ENCODE measurements at places on chromosomes 11 and 22. TPM values are rescaled to one million over a fixed set of nuclear protein-coding genes. Genes with fewer than 3 reads are reported as not detected.

GRCh38 chr11:44791316-44791925 is 64.7 kb downstream of the TSPAN18 start:
- H3K27me3 ChIP-seq, result no peaks in the 10 kb centered on the region
- DNase-seq, result no peak
- no peak overlapping the region for H3K27ac ChIP-seq
- no peaks in the 10 kb centered on the region for H3K36me3 ChIP-seq
- H3K4me1 ChIP-seq, result no peaks in the 10 kb centered on the region
- H3K4me3 ChIP-seq, result no peak overlapping the region

DNA sequence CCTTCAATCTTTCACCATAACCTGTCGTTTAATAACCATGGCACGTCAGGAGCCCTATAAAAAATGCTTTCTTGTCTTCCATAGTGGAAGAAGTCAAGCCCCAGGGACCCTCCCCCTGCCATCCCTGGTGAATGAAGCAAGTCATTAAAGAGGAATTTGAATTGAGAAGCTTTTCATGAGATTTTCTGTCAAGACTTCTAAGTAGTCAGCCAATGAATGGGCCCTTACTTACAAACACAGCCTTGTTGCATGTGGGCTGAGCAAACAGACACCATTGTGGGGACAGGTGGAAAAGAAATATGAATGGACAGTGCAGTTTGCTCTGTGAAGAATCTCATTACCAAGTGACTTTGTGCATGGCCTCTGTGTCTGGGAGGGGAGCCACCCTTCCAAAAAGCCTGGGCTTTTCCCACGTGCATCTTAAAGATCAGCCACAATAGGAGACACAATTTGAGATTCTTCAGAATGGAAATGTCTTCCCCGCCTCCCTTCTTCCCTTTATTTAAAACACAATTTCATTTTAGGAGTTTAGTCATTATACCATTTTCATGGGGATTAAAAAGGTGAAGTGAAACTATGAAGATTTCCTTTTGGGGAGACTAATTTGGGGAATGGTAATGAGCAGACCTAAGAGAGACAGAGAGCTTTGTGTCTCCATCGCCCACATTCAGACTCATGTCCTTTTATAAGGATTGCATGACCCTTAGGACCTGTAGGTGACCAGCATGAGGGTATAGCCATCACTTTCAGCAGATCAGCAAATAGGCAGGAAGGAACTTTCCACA is 152.0 kb downstream of the LRRC4C start:
- no peaks in the 10 kb centered on the region for H3K4me1 ChIP-seq
- no peaks in the 10 kb centered on the region for H3K36me3 ChIP-seq
- H3K27ac ChIP-seq, result no peak overlapping the region

DNA sequence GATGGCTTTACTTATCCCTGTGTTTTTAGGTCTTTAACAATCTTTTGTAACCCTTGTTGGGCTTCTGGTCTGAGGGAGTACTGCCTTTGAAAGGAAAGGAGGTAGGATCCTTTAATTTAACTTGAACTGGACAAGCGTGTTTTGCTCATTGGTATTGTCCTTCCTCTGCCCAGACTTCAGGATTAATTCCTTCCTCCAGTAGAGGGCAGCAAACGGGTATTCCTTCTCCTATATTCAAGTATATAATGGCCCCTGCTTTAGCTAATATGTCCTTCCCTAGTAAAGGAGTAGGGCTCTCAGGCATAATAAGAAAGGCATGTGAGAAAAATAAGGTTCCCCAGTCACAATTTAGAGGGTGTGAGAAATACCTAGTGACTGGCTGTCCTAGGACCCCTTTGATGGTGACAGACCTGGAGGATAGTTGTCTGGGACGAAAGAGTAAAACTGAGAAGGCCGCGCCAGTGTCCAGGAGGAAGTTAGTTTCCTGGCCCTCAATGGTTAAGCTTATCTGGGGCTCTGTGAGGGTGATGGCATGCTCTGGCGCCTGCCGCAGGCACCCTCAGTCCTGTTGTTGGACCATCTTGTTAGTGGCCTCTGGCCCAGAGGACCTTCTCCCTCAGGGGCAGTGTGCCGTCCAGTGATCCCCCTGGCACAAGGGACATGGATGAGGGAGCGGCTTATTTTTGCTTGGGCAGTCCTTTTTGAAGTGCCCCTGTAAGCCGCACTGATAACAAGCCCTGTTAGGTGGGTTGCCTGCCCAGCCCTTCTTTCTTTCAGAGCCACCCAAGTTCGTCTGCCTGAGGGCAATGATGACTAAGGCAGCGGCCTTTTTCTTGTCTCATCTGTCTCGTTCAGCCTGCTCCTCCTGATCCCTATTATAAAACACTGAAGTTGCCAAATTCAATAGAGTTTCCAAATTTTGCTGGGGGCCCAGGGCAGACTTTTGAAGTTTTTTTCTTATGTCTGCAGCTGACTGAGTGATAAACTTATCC is 51.8 kb downstream of the C11orf71 start:
- no peak overlapping the region for H3K27ac ChIP-seq
- H3K36me3 ChIP-seq, result no peaks in the 10 kb centered on the region
- H3K4me1 ChIP-seq, result peaks cover 5% of the 10 kb centered on the region
- H3K4me3 ChIP-seq, result no peak overlapping the region
- H3K27me3 ChIP-seq, result no peaks in the 10 kb centered on the region

GRCh38 chr11:86303257-86303656 is 1.2 kb downstream of the HIKESHI start:
- peak overlapping the region; percentile 70 for H3K27ac ChIP-seq
- peak overlapping the region; percentile 100 for H3K4me3 ChIP-seq
- no peaks in the 10 kb centered on the region for H3K27me3 ChIP-seq
- peaks cover 13% of the 10 kb centered on the region for H3K36me3 ChIP-seq
- DNase-seq, result no peak
- H3K4me1 ChIP-seq, result peaks cover 29% of the 10 kb centered on the region

- DNase-seq, result no peak
- no peaks in the 10 kb centered on the region for H3K4me1 ChIP-seq
- no peaks in the 10 kb centered on the region for H3K36me3 ChIP-seq
- no peaks in the 10 kb centered on the region for H3K27me3 ChIP-seq
Observed at GRCh38 chr11:5286351-5286750, 15.4 kb downstream of the OR51B4 start.

GRCh38 chr11:67465189-67465510 is 3.9 kb downstream of the TMEM134 start:
- no peaks in the 10 kb centered on the region for H3K27me3 ChIP-seq
- H3K27ac ChIP-seq, result peak overlapping the region; percentile 92
- H3K4me3 ChIP-seq, result peak overlapping the region; percentile 87
- peaks cover 5% of the 10 kb centered on the region for H3K36me3 ChIP-seq
- no peak for DNase-seq

PLEKHB1 gene
- total RNA-seq, result 13.3 TPM

DNA sequence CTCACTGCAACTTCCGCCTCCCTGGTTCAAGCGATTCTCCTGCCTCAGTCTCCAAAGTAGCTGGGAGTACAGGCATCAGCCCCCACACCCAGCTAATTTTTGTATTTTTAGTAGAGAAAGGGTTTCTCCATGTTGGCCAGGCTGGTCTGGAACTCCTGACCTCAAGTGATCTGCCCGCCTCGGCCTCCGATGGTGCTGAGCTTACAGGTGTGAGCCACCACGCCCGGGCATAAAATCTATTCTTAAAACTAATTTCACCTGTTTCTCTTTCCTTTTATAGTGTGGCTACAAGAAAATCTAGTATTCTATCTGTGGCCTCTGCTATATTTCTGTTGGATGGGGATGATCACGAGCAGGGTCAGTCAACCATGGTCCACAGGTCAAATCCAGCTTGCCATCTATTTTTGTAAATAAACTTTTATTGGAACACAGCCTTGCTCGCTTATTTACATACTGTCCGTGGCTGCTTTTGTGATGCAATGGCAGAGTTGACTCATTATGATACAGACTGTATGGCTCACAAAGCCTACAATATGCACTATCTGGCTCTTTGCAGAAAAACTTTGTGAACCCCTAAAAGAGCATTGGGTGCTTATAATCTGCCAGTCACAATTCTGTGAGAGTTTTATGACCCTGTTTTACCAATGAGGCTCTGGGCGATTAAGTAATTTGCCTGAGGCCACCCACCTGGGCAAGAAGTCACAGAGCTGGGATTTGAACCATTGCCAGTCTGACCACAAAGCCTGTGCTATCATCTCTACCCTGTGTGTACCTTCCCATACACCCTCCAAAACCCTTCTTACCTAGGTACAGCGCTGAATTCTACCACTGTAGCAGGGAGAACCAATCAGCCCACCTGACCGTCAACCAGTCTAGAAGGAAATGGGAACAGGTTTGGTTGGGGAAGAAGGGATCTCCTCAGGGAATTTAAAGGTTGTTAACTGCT is 28.3 kb downstream of the SLC1A2 start:
- DNase-seq, result peak; percentile 29
- no peaks in the 10 kb centered on the region for H3K36me3 ChIP-seq
- peaks cover 30% of the 10 kb centered on the region for H3K4me1 ChIP-seq
- H3K27me3 ChIP-seq, result no peaks in the 10 kb centered on the region

PAX6 gene
- not detected for total RNA-seq

DNA sequence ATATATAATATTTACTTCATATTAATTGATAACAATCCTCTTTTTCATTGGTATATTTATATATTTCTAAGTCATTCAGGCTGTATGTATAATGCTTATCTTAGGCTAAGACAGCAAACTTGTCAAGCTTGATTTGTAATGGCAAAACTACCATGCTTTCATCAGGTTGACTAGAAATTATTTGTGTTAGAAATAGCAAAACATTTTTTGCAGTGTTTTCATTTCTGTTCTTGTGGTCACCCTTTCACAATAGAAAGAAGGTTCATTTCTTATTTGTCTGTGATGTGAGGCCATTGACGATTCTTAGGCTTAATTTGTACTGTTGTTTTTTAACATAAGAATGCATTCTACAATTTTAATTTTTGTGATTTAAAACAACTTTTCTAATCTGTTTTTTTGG is 197.6 kb downstream of the TMEM135 start:
- no peak overlapping the region for H3K4me3 ChIP-seq
- no peaks in the 10 kb centered on the region for H3K27me3 ChIP-seq
- no peak overlapping the region for H3K27ac ChIP-seq
- H3K4me1 ChIP-seq, result no peaks in the 10 kb centered on the region
- DNase-seq, result no peak

MOV10L1 gene
- 0.23 TPM for total RNA-seq
